Activated T-helper 1 cell treated with anti-CD3 and anti-CD28 coated beads, Interleukin-12 subunit alpha, Interleukin-12 subunit beta, Interleukin-2, Interleukin-4 antibody, amounts not matched to agents 30 ng/mL and 10 ng/mL and 1 ng/mL, durations not matched to agents 14 hours and 24 hours and 36 hours (primary cell): ENCODE measurements at places on chromosomes 12 and 14. TPM values are rescaled to one million over a fixed set of nuclear protein-coding genes. Genes with fewer than 3 reads are reported as not detected.

The RNU4-1 gene
- total RNA-seq = 2,369 and 3,474 TPM in 2 replicates

The TSPAN31 gene
- total RNA-seq = 24.0 and 24.5 TPM in 2 replicates

The BATF gene
- total RNA-seq = 213 and 214 TPM in 2 replicates

The OTUB2 gene
- 1.5 TPM in 2 replicates for total RNA-seq

The TMTC1 gene
- total RNA-seq = 0.49 and 0.57 TPM in 2 replicates

The OR4N5 gene
- total RNA-seq = not detected in 2 replicates

The SLC39A2 gene
- total RNA-seq = 0.24 and 0.36 TPM in 2 replicates

The GTF2H3 gene
- total RNA-seq = 65.8 and 66.1 TPM in 2 replicates

The FERMT2 gene
- 1.3 and 2.1 TPM in 2 replicates for total RNA-seq

The ENO2 gene
- 147 and 156 TPM in 2 replicates for total RNA-seq

The CD4 gene
- 311 TPM in 2 replicates for total RNA-seq

The SLC17A8 gene
- not detected in 2 replicates for total RNA-seq

The STAB2 gene
- not detected in 2 replicates for total RNA-seq

The PZP gene
- total RNA-seq = not detected in 2 replicates

The ZNF10 gene
- total RNA-seq = 5.1 and 6.4 TPM in 2 replicates

The TPH2 gene
- not detected in 2 replicates for total RNA-seq

The REP15 gene
- 1.4 and 1.6 TPM in 2 replicates for total RNA-seq

The LMNTD1 gene
- total RNA-seq = not detected in 2 replicates

The B4GALNT3 gene
- 7.6 and 8.6 TPM in 2 replicates for total RNA-seq

The KCNA1 gene
- total RNA-seq = not detected in 2 replicates

The GUCY2C gene
- total RNA-seq = not detected in 2 replicates

The IFNG-AS1 gene
- 0.41 and 0.83 TPM in 2 replicates for total RNA-seq

The OR6C2 gene
- total RNA-seq = not detected in 2 replicates

The DNAI7 gene
- total RNA-seq = 0.23 TPM in 1 of 2 replicates, not detected in the other

The ISM2 gene
- 0.08 TPM in 1 of 2 replicates, not detected in the other for total RNA-seq

The PRR4 gene
- 1.9 and 3.6 TPM in 2 replicates for total RNA-seq

The NRXN3 gene
- not detected in 2 replicates for total RNA-seq

The ASCL1 gene
- total RNA-seq = 0.08 TPM in 1 of 2 replicates, not detected in the other

The GARIN6 gene
- not detected in 2 replicates for total RNA-seq

The WNT5B gene
- 1.1 and 2.0 TPM in 2 replicates for total RNA-seq

The AKAP5 gene
- 1.1 and 1.5 TPM in 2 replicates for total RNA-seq

The KRT77 gene
- not detected in 2 replicates for total RNA-seq

The PTCSC3 gene
- total RNA-seq = not detected in 2 replicates

The DUSP6 gene
- 108 and 115 TPM in 2 replicates for total RNA-seq

The HOXC6 gene
- not detected in 2 replicates for total RNA-seq

The BICDL1 gene
- total RNA-seq = 136 and 140 TPM in 2 replicates

The SLC25A47 gene
- total RNA-seq = not detected in 2 replicates

The ATP6V1D gene
- 29.1 and 30.8 TPM in 2 replicates for total RNA-seq

The FAM222A gene
- 2.4 TPM in 2 replicates for total RNA-seq

The COPZ1 gene
- 115 and 123 TPM in 2 replicates for total RNA-seq

The TOGARAM1 gene
- total RNA-seq = 9.3 TPM in 2 replicates

The IGF1 gene
- total RNA-seq = 0.34 and 0.83 TPM in 2 replicates

The COX8C gene
- not detected in 2 replicates for total RNA-seq

The SLC38A4 gene
- not detected in 2 replicates for total RNA-seq

The SLC41A2 gene
- total RNA-seq = 16.4 and 19.0 TPM in 2 replicates

The SAMD15 gene
- 0.29 and 1.1 TPM in 2 replicates for total RNA-seq

The SLC48A1 gene
- 12.7 TPM in 2 replicates for total RNA-seq

The ITGB7 gene
- 258 and 266 TPM in 2 replicates for total RNA-seq

The NOVA1 gene
- 0.13 TPM in 1 of 2 replicates, not detected in the other for total RNA-seq

The SLC24A4 gene
- total RNA-seq = not detected in 2 replicates

The ZDHHC22 gene
- total RNA-seq = not detected in 2 replicates

The SPX gene
- 0.49 and 1.0 TPM in 2 replicates for total RNA-seq

The SLCO1B1 gene
- not detected in 2 replicates for total RNA-seq

The SELPLG gene
- total RNA-seq = 51.9 and 53.5 TPM in 2 replicates

The EVL gene
- total RNA-seq = 290 and 309 TPM in 2 replicates

The LRRIQ1 gene
- total RNA-seq = not detected in 2 replicates

The RTL1 gene
- total RNA-seq = not detected in 2 replicates
